ENCODE measurements at places on chromosomes 3 and 15.

GRCh38 chr3:29324180-29324651 is 43.3 kb downstream of the RBMS3 start:
- DNase-seq: no peak

- DNase-seq: no peak
Observed at GRCh38 chr3:178436773-178437172, 99.5 kb upstream of the KCNMB2 start.

GRCh38 chr15:80106051-80106450 is 46.6 kb downstream of the ZFAND6 start:
- DNase-seq: no peak

- DNase-seq: no peak
Observed at GRCh38 chr15:73403171-73403570, 34.4 kb upstream of the HCN4 start.

DNA sequence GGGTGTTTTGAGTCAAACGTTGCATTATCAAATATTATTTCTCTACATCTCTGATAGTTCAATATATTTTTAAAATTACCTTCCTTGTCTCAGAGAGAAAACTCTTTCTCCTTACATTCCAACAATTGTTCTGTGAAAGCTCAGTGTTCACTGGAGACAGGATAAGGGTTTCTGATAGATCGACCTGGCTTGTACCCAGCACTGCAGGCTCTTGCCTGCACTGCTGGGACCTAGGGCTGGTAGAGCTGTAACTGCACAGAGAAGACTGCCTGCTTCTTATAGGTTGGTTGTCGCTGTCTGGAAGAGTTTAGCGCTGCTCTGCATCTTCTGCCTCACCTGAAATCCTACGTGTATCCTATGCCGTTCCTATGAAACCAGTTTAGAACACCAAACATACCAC is 249.9 kb upstream of the LRTM1 start:
- DNase-seq: no peak

GRCh38 chr15:95085056-95085455 is 853.7 kb downstream of the MCTP2 start:
- no peak for DNase-seq

GRCh38 chr3:81910244-81910852 is 148.9 kb upstream of the GBE1 start:
- DNase-seq: no peak

DNA sequence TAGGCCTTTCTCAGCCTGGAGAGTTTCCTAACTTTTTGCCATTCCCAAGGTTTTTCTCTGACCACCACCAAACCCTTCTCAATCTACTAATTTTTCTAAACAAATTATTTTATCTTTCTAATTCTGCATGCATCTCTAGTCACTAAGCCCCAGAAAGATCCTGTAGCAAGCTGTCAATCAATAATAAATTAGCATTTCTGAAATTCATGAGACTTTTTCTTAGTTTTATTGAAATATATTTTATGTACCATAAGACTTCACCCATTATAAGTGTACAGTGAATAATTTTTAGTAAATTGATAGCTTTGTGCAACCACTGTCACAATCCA is 22.4 kb upstream of the AP4E1 start:
- no peak for DNase-seq

DNA sequence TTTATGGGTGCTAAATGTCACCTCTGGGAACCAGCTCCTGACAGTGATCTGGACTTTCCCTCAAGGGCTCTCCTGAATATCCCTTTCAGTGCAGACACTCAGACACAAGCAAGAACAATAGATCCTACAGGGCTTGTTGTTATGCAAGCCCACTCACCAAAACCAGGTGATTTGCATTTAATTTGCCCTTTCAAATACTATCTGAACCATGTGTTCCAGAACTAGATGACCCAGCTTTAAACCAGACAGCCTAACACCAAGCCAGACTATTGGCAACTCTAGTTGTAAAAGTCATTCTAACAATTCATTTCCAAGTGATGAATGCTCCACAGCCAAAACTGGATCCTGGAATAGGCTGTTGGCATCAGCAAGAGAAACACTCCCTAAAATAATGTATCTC is 5.6 kb upstream of the ATP8B4 start:
- no peak for DNase-seq

DNA sequence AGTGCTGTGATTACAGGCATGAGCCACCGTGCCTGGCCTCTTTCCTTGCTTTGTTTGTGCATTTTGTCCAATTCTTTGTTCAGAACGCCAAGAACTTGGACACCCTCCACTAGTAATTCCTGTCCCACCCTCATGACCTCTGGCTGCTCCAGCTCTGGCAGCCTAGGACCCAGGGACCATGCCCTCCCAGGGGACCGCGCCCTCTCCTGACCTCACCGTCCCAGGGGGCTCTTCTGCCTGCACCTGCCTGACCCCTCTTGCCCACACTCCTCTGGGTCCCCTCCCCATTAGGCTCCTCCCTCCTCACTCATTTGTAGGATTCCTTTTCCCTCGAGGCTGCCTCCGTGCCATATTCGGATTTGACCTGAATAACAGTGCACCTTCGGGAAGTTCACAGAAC is 41.1 kb downstream of the FSD2 start:
- DNase-seq: no peak

- DNase-seq: peak; percentile 68
Observed at GRCh38 chr3:49716169-49716568, 3.3 kb downstream of the AMIGO3 start.

DNA sequence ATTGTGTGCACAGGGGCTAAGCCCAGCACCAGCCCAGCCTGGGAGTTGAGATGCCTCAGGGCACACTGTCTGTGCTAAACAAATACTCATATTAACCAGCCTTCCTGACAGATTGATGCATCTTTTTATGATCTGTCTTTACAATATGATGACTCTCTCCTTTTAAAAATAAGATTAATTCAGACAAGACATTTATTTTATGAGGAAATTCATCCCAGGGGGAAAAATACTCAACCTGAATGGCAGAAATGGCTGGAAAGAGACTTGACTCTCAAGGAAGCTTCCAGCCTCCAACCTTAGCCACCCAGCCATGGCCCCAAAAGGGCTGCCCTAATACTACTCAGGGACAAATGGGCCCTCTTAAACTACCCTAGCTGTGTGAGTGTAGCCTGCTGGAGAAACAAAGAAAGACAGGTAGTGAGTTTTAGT is 46.9 kb downstream of the NOX5 start:
- DNase-seq: no peak

GRCh38 chr15:52228921-52229320 is 37.7 kb upstream of the GNB5 start:
- no peak for DNase-seq

DNA sequence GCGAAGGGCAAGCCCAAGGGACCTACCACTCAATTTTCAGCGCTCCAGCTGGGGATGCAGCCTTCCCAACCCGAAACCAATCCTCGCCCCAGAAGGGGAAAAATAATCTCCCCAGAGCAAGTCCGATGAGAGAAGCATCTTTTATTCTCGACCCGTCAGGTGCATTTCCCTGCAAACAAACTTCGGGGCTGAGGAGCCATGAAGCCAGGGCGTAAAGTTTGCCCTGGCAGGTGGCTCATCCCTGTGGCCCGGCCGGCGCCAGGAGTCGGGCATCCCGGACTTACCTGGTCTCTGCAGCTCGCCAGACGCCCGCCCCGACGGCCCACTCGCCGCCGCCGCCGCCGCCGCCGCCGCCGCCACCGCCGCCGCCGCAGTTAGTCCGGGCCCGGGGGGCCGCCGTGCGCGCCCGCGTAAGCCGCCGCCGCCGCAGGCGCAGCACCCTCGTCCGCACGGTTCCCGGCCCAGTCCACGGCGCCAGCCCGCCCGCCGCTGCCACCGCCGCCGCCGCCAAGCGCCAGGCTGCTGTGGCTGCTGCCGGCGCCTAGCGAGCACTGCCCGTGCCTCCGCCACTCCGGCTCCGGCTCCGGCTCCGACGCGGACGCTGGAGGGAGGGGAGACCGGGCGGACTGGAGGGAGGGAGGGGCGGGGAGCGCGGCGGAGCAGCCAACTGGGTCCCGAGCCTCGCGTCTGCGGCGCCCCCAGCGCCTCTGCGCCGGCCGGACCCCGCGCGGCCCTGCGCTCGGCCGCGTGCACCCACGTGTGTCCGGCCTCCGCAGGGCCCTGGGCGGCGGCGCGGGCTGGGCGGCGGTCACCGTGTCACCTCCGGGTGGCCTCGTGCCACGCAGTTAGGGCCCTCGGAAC is at the start of gene CNTN3:
Gene CNTN3 (minus strand): TSS at position 553 of the 861 bp plus-strand sequence. CDS start 93,547 bp downstream, outside the sequence.
- peak; percentile 71 for DNase-seq

DNA sequence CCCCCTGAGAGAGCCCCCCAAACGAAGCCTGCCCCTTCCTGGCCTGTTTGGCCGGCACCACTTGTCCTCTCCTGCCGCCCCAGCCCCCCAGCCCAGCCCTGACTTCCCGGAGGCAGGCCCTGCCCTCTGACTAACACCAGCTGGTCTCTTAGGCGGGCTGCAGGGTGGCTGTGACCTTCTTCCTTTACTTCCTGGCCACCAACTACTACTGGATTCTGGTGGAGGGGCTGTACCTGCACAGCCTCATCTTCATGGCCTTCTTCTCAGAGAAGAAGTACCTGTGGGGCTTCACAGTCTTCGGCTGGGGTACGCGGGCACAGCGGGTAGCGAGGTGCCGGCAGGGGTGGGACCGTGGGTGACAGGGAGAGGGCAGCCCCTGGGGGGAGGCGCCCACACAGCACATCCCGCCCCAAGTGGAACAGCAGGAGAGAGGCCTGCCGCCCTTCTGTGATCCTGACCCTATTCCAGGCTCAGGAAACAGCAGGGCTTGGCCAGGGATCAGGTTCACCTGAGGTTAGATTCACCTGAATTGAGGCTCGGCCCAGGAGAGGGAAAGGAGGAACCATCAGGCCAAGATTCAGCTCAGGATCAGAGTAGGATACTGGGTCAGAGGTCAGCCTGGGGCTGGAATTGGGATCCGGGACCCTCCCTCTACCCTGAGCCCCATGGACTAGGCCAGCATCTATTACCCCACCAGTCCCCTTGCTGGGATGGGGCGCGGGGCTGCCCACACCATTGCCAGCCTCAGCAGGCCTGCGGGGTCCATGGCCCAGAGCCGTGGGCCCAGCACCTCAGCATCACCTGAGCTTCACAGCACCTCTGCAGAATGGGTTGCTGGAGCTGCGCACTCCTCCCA is 21.9 kb downstream of the PTH1R start:
- DNase-seq: no peak

DNA sequence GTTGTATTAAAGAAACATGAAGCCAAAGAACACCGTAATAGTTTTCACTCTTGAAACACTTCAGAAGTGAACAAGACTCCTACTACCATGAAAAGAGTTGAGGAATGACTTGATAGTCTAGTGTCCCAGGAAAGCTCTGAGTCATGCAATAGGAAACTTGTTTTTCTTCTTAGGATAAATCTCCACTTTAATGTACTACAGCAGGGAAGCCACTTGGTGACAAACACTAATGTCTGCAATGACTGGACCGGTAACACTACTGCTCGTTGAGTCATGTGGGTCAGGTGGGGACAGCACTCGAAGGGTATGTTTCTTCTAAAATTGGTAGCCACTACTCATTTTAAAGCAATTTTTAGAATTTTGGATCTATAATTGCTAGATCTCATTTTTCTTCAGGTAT is 291.7 kb upstream of the CNTN3 start:
- DNase-seq: no peak

- no peak for DNase-seq
Observed at GRCh38 chr15:100802421-100803170, 77.0 kb upstream of the ALDH1A3 start.

DNA sequence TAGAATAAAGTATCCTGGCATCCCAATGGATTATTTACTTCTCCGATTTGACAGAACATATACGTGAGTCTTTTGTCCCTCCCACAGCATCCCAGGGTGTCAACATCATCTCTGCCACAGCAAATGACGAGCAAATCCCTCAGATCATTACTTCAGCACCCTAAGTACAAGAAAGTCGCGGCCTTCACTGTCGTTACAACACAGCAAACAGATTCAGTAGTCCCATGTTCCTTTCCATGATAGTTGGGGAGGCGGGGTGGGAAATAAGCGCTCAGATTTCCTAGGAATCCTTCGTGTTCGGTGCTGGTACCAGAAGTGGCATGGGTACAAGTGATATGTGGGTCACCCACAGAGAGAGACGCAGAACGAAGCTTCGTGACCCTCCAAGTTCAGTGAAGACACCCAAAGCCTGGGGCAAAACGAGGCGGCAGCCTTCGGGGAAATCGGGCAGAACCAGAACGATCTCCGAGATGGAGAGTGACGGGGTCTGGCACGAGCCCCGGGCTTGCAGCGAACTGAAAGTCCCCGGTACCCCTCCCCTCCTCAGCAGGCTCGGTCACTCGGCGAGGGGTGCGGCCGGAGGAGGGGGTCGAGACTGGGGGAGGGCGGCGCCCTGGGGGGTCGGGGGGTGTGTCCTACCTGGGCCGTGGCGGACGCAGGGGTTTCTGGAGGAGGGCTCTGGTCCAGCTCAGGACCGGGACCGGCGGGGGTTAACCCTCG is 619 bp downstream of the TTBK2 start:
- DNase-seq: no peak

GRCh38 chr3:8882642-8883041 is 80.6 kb downstream of the RAD18 start:
- no peak for DNase-seq

DNA sequence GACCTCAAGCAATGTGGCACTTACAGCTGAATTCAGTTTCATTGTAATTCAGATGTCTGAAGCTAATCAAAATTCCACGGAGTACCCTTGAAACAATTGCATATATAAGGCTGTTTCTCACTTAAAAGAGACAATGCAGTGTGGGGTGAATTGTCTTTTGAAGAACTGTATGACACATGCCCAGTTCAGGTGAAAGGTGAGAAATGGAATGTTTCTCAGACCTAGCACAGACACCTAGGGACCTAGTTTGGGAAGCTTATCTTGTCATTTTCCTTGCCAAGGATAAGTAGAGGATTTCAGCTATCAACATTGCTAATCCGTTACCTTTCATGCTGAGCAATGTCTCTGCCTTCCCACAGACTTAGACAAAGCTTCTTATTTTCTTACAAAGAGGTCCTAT is 36.3 kb downstream of the MBNL1 start:
- no peak for DNase-seq

- no peak for DNase-seq
Observed at GRCh38 chr15:50280271-50280670, 14.7 kb upstream of the HDC start.

- no peak for DNase-seq
Observed at GRCh38 chr15:92636908-92637481, 18.6 kb downstream of the FAM174B start.

GRCh38 chr3:185988816-185989175 is 51.0 kb upstream of the TRA2B start:
- DNase-seq: no peak

- DNase-seq: no peak
Observed at GRCh38 chr3:54164192-54164975, 42.0 kb downstream of the CACNA2D3 start.

- DNase-seq: no peak
Observed at GRCh38 chr3:178455226-178455625, 81.0 kb upstream of the KCNMB2 start.

- DNase-seq: peak; percentile 90
Observed at GRCh38 chr3:54853573-54854404, 74.1 kb downstream of the LRTM1 start.

DNA sequence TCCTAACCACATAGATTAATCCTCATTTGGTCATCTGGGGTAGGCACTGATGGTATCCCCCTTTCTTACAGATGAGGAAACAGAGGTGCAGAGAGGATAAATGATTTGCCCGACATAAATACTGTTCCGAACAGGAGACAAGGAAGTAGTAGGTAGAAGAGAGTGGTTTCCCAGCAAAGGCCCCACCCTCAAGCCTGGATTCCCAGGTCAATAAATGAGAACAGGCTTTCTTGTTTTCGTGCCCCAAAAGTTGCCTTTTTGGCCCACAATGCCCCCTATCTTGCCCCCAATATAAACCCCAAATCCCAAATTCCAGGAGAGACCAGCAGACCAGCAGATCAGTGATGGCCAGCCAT is 125.5 kb upstream of the PRR20G start:
- DNase-seq: no peak
